Effector CD4-positive, alpha-beta T cell (primary cell): ENCODE measurements at places on chromosomes 16 and 17.

DNA sequence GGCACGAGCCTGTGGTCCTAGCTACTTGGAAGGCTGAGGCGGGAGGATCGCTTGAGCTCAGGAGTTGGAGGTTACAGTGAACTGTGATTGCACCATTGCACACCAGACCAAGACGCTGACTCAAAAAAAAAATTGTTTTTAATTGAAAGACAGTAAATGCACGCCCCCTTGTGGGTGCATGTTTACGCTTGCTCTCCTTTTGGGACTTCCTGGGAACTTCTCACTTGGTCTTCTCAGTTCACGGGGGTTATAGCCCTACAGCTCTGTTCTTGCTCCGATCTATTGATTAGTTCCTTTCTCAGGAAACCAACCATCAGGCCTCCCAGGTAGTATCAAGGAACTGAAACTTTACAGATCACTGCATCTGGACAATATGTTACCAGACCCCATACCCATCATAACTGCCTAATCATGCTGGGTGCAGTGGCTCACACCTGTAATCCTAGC is 14.2 kb upstream of the RIPOR1 start:
- DNase-seq: peak; percentile 78

DNA sequence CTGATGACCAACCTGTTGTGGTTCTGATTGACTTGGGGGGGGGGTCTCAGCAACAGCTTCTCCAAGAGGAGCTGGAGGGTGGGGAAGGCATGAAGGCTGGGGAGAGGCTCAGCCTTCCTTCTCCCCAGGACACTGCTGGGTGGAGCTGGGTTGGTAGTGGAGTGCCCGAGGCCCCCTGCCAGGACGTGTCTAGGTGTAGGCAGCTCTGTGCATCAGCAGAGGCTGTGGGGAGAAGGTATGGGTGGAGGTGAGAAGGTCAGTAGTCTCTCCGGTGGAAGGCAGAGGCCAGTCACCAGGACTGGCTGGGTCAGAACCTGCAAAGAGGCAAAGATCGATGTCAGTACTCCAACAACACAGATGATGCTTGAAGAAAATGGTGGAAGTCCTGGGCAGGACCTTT is 3.9 kb downstream of the CHAD start:
- no peak for DNase-seq

DNA sequence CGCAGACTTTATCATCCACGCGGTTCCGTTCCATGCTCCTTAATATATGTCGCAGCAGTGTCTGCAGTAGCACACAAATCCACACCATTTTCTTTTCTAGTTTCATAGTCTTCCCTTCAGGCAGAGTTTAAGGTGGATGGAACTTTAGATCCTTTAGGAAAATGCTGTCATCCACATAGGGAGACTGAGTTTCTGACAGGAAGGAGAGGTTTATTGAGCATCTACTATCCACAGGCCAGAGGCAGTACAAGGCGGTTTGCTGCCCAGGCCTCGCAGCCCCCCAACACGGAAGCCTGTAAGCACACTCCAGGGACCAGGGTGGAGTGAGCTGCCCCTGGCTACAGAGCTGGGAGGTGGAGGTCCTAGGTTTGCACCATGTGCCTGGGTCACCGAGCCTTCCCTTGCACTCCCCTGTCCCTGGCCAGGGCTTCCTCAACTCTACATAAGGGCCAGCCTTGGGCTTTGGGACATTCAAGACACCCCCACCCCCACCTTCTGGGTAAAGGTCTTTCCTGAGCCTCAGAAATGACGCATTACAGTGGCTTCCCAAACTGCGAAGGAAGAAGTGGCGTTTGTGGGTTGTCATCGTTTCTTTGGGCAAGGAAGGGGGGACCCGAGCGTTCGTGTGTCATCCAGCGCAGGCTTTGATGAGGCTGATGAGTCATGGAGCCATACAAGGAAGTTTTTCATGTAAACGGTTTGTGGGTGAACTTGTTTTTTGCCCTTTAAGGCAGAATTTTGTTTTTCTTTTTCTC is 146.5 kb upstream of the PLCG2 start:
- DNase-seq: peak; percentile 76

DNA sequence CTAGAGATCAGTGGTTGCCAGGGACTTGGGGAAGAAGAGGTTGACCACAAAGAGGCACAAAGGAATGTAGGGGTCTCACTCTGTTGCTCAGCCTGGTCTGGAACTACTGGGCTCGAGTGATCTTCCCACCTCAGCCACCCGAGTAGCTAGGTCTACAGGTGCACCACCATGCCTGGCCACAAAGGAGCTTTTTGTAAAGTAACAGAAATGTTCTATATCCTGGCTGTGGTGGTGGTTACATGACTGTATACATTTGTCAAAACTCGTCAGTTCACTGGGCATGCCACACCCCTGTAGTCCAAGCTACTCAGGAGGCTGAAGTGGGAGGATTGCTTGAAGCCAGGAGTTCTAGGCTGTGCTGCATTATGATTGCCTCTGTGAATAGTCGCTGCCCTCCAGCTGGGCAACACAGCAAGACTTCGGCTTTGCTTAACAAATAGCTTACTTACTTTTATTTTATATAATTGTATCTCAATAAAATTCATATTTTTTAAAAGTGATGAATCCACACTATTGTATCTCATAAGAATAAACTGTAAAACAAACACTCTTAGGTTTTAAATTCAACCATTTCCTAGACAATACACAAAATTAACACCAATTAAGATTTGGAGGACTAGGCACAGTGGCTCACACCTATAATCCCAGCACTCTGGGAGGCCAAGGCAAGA is 5.0 kb downstream of the SKA2 start:
- no peak for DNase-seq
